Type B pancreatic cell (in vitro differentiated cells): ENCODE measurements at places on chromosomes 5 and 9.
A peak's percentile ranks its signal among the peaks of the same experiment; 100 is the strongest.

DNA sequence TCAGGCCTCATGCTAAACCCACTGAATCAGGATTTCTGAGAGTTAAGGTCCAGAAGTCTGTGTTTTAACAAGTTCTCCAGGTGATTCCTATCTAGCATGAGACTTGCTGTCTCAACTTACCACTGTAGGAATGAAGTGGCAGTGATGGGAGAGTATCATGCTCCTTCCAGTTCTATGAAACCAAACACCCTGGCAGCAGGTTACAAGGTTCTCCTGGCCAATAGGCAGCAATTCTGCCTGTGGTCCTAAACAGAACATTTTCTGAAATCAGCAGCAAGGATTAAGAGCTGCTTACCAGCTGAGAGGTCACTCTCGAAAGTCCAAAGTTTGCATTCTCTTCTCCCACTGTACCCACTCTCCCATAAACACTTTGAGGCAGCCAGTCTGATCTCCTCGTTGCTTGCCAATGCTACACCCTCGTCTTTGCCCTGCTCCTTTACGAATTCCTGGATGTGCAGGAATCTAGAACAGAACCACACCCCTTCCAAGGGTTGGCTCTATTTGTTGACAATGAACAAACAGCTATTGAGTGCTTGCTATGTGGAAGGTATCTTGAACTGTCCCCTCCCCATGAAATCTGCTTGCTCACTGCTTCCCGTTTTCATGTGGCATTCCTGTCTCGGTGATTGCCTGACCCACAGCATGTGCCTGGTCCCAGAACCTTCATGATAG lies 100.5 kb downstream of the TMEM174 start:
- H3K27ac ChIP-seq = no peak overlapping the region
- no peak overlapping the region for H3K4me3 ChIP-seq
- no peaks in the 10 kb centered on the region for H3K36me3 ChIP-seq
- no peak for DNase-seq
- H3K4me1 ChIP-seq = peaks cover 14% of the 10 kb centered on the region

DNA sequence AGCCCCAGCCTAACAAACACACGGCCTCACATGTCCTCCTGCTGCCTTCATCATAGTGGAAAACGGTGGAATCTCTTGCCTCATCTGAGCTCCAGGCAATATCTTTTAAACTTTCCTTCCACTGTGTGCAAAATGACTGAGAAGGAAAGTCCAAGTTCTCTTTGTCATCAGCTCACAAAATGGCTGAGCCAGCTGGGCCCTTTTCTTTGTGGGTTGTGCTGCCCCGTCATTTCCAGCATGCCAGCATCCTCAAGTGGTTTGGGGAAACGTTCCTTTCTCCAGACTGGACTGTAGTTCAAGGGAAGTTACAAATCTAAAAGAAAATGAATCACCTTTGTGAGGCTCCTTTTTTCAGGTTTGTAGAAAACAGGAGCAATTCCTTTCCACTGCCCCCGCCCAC lies 171.1 kb upstream of the FSTL4 start:
- H3K4me1 ChIP-seq = no peaks in the 10 kb centered on the region
- no peak for DNase-seq
- H3K4me3 ChIP-seq = no peak overlapping the region
- H3K27ac ChIP-seq = no peak overlapping the region

DNA sequence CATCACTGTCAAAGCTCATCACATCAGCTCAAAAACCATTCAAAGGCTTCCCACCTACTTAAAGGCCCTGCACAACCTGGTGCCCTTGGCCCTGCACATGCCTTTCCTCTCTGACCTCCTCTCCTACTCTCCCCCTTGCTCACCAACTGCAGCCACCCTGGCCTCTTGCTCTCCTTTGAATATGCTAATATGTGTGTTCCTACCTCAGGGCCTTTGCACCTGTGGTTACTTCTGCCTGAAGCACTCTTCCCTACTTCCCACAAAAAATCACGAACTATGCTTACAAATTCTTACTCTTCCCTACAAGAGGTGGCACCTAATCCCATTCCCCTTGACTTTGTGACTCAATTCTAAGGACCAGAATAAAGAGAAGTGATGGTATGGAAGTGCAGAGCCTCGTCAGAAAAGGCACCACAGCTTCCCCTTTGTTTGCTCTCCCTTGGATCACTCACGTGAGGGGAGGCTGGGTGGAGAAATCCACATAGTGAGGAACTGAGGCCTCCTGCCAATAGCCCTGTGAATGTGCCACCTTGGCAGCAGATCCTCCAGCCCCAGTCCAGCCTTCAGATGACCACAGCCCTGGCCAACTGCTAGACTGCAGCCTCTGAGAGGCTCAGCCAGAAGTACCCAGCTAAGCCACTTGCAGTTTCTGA lies 3.2 kb upstream of the TMEM171 start:
- no peak for DNase-seq
- no peak overlapping the region for H3K4me3 ChIP-seq
- H3K36me3 ChIP-seq = no peaks in the 10 kb centered on the region
- peaks cover 15% of the 10 kb centered on the region for H3K4me1 ChIP-seq
- no peak overlapping the region for H3K27ac ChIP-seq

GRCh38 chr9:84374516-84374915 lies 34.0 kb upstream of the SLC28A3 start:
- H3K36me3 ChIP-seq = no peaks in the 10 kb centered on the region
- H3K4me3 ChIP-seq = no peak overlapping the region
- H3K27ac ChIP-seq = no peak overlapping the region
- H3K4me1 ChIP-seq = peaks cover 21% of the 10 kb centered on the region
- H3K27me3 ChIP-seq = no peaks in the 10 kb centered on the region

DNA sequence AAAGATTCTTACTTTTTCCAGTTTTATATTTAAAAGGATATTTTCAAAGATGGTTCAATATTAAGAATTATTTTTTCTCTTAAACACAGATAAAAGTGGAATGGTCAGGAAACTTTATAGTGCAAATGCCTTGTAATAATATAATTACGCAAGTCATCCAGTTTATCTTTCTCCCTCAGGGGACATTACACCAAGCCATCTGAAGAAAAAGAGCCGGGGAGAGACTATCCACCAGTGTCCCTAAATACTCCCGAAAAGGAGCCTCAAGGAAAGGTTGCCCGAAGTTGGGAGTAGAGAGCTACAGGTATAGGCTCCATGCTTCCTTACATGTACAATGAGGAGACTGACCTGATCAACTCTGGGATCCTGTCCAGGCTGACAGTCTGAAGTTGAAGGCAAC lies 101.1 kb downstream of the SERINC5 start:
- H3K27ac ChIP-seq = no peak overlapping the region
- peaks cover 41% of the 10 kb centered on the region for H3K36me3 ChIP-seq
- no peak for DNase-seq
- H3K4me3 ChIP-seq = no peak overlapping the region

GRCh38 chr9:129669141-129669718 lies 3.8 kb downstream of the PRRX2 start:
- H3K27ac ChIP-seq = no peak overlapping the region
- no peak for DNase-seq
- H3K4me3 ChIP-seq = no peak overlapping the region
- peaks cover 22% of the 10 kb centered on the region for H3K27me3 ChIP-seq
- H3K36me3 ChIP-seq = peaks cover 4% of the 10 kb centered on the region
- H3K4me1 ChIP-seq = peaks cover 15% of the 10 kb centered on the region

GRCh38 chr9:132755096-132755495 lies 84.8 kb downstream of the GTF3C4 start:
- H3K36me3 ChIP-seq = no peaks in the 10 kb centered on the region
- H3K4me1 ChIP-seq = peaks cover 13% of the 10 kb centered on the region

GRCh38 chr5:2142456-2142954 lies 259.8 kb upstream of the IRX4 start:
- no peaks in the 10 kb centered on the region for H3K36me3 ChIP-seq
- H3K4me1 ChIP-seq = no peaks in the 10 kb centered on the region
- H3K27ac ChIP-seq = no peak overlapping the region
- no peak overlapping the region for H3K4me3 ChIP-seq
- peaks cover 22% of the 10 kb centered on the region for H3K27me3 ChIP-seq

DNA sequence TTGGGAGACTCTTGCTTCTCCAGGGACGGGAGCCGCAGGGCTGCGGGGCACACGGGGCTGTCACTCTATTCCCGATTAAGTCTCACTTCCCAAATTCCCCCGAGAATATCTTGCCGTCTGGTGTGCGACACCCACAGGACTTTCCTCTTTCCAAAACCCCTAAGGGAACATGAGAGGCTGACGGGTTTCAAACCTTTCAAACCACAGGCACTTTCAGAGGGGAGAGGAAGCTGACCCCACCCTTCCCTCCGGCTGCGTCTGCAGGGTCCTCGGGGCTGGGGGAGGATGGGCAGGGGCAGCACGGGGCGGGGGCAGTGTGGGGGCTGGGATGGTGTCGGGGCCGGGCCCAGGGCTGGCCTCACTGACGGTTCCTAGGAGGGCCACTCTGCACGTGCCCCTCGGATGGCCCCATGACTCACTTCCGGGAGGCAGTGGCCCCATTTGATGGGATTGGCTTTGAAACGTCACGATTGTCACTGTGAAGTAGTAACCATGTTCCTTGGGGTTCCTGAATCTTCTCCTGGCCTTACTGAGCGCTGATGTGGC lies 38.2 kb downstream of the SLC9A3 start:
- H3K4me3 ChIP-seq = no peak overlapping the region
- H3K27ac ChIP-seq = no peak overlapping the region
- H3K36me3 ChIP-seq = no peaks in the 10 kb centered on the region
- H3K4me1 ChIP-seq = no peaks in the 10 kb centered on the region
- H3K27me3 ChIP-seq = no peaks in the 10 kb centered on the region

- H3K36me3 ChIP-seq = no peaks in the 10 kb centered on the region
- peak overlapping the region; percentile 96 for H3K27ac ChIP-seq
- peak overlapping the region; percentile 89 for H3K4me3 ChIP-seq
- DNase-seq = no peak
- H3K27me3 ChIP-seq = no peaks in the 10 kb centered on the region
- H3K4me1 ChIP-seq = peaks cover 20% of the 10 kb centered on the region
These were observed 1.4 kb upstream of the JAK2 start for GRCh38 chr9:4983601-4984165.

DNA sequence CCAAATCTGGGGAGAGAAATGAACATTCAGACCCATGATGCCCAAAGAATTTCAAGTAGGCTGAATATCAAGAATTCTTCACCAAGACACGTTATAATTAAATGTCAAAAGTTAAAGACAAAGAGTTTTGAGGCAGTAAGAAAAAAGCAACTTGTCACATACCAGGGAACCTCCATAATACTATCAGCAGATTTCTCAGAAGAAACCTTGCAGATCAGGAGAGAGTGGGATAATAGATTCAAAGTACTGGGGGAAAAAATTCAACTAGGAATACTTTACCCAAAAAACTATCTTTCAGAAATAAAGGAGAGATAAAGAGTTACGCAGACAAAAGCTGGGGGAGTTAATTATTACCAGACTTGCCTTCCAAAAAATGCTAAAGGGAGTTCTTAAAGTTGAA lies 516.0 kb downstream of the CETN3 start:
- H3K27me3 ChIP-seq = no peaks in the 10 kb centered on the region
- H3K4me1 ChIP-seq = no peaks in the 10 kb centered on the region
- no peak overlapping the region for H3K27ac ChIP-seq

GRCh38 chr9:4515958-4516375 lies 25.7 kb downstream of the SLC1A1 start:
- no peak overlapping the region for H3K4me3 ChIP-seq
- H3K27ac ChIP-seq = no peak overlapping the region
- no peak for DNase-seq
- peaks cover 3% of the 10 kb centered on the region for H3K36me3 ChIP-seq

DNA sequence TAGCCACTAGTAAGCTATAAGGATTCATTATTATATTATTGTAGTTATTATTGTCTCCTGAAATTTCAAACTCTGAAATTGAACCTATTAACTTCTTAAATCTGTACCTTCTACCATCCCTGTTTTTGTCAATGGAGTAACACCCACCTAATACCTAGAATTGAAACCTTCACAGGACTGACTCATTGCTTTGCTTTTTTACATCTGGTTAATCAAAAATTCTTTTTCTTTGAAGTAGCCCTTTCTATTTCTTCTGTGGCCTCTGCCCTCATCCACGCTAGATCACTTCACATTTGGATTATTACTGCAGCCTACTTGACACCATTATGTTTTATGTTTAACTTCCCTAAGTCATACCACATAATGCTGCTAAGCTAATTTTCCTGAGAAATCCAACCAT lies 35.6 kb downstream of the RBM27 start:
- no peak overlapping the region for H3K4me3 ChIP-seq
- DNase-seq = no peak
- H3K36me3 ChIP-seq = peaks cover 13% of the 10 kb centered on the region
- H3K27me3 ChIP-seq = no peaks in the 10 kb centered on the region
- no peaks in the 10 kb centered on the region for H3K4me1 ChIP-seq

DNA sequence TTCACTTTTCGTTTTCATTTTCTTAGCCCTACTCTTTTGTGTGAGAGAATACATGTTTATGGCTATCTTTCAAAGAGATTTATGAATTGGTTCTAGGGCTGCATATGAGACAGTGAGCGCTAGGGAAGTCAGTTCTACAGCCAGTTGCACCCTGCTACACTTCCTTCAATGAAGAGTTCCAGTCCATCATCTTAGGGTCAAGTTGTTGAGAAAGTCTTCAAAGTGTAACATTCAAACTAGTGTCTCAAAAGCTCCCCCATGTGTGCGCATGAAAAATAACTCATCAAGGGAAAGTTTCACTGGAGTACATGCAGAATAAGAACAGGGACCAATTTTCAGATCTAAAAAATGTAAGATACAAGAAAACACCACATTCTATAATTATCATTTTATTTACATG lies 317.2 kb downstream of the DEPDC1B start:
- peaks cover 11% of the 10 kb centered on the region for H3K4me1 ChIP-seq
- H3K27ac ChIP-seq = no peak overlapping the region
- peaks cover 2% of the 10 kb centered on the region for H3K27me3 ChIP-seq
- no peak overlapping the region for H3K4me3 ChIP-seq
- no peak for DNase-seq
- H3K36me3 ChIP-seq = no peaks in the 10 kb centered on the region

GRCh38 chr9:123097430-123098095 lies 64.1 kb downstream of the GPR21 start:
- H3K36me3 ChIP-seq = peaks cover 36% of the 10 kb centered on the region
- no peaks in the 10 kb centered on the region for H3K27me3 ChIP-seq
- DNase-seq = no peak
- no peak overlapping the region for H3K27ac ChIP-seq
